ENCODE measurements at places on chromosomes 4 and X.

GRCh38 chr4:183905593-183906488 is 734 bp downstream of the STOX2 start:
- DNase-seq: no peak

DNA sequence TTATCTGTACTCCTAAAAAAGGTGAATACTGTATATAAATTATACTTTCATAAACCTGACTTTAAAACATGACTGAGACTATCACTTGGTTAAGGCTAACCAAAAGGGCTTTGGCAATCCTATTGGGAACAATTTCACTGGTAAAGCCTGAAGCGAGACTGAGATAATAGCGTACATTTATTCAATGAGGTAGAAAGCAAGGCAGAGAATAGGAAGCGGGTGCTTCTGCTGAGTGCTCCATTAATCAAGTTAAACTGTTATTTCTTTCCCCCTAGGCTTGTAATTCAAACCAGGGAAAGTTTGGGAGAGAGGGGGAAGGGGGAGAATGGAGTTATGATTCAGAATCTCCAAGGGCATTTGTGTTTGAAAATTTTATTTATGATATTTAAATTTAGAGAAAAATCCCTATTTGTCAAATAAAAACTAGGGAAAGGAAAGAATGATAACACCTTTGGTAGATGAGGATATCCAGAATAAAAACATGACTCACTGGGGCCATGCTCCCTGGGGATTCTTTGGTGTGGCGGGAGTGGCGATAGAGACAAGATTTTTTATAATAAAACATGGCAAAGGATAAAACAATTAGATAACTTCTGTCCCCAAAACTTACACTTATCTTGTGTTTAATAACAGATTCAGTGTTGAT is 34.6 kb upstream of the SORBS2 start:
- DNase-seq: no peak

DNA sequence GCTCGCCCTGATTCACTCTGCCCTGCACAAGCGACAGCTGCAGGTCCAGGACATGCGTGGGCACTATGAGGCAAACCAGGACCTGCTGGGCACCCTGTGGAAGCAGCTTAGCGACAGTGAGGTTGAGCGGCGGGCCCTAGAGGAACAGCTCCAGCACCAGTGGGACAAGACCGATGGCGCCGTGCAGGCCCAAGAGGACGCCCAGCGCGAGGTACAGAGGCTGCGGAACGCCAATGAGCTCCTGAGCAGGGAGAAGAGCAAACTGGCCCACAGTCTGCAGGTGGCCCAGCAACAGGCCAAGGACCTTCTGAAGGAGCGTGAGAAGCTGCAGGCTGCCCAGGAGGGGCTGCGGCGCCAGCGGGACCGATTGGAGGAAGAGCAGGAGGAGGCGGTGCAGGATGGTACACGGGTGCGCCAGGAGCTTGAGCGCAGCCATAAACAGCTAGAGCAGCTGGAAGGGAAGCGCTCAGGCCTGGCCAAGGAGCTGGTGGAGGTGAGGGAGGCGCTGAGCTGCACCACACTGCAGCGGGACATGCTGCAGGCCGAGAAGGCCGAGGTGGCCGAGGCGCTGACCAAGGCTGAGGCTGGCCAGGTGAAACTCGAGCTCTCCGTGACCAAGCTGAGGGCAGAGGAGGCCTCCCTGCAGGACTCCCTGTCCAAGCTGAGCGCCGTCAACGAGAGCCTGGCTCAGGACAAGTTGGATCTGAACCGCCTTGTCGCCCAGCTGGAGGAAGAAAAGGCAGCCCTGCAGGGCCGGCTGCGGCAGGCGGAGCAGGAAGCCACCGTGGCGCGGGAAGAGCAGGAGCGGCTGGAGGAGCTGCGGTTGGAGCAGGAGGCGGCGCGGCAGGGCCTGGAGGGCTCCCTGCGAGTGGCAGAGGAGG is 12.8 kb downstream of the SMIM10L2A start:
- no peak for DNase-seq

- DNase-seq: no peak
Measured at GRCh38 chr4:155468282-155468681, 91.5 kb upstream of the MAP9 start.

GRCh38 chr4:138078751-138079520 is 163.2 kb downstream of the SLC7A11 start:
- DNase-seq: no peak

GRCh38 chrX:23478056-23478455 is 143.4 kb downstream of the PTCHD1 start:
- DNase-seq: no peak

DNA sequence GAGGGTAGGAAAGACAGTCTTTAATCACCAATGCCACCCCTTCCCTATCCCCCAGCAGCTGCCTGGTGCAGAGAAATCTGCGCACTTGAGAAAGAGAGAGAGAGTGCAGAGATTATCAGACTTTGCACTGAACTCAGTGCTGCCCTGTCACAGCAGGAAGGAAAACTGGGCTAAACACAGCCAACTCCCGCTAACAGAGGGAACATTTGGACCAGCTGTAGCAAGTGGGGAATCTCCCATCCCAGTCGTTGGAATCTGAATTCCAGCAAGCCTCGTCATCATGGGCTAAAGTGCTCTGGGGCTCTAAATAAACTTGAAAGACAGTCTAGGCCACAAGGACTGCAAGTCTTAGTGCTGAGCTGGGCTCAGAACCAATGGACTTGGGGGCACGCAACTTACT is 168.7 kb downstream of the DLG3 start:
- DNase-seq: no peak
